Hindlimb muscle (tissue), 1 donor: ENCODE measurements at places on chromosomes 11 and 22.
A peak's percentile ranks its signal among the peaks of the same experiment; 100 is the strongest.

GRCh38 chr11:131499199-131499598 lies 128.8 kb downstream of the NTM start:
- DNase-seq: no peak

GRCh38 chr22:50105208-50106100 lies 15.6 kb downstream of the MOV10L1 start:
- peak; percentile 63 for DNase-seq

- no peak for DNase-seq
These were observed 517.6 kb upstream of the CCDC179 start for GRCh38 chr11:23377909-23378308.

GRCh38 chr11:86043765-86044503 lies 24.9 kb downstream of the PICALM start:
- DNase-seq: no peak

- no peak for DNase-seq
These were observed 11.5 kb downstream of the VSTM5 start for GRCh38 chr11:93838967-93839366.

GRCh38 chr11:82718307-82718706 lies 15.4 kb downstream of the FAM181B start:
- DNase-seq: peak; percentile 44

GRCh38 chr22:42303396-42304323 lies 33.2 kb upstream of the TCF20 start:
- no peak for DNase-seq

- no peak for DNase-seq
These were observed 8.1 kb downstream of the PC start for GRCh38 chr11:66950112-66950535.

GRCh38 chr11:27239305-27239942 lies 123.6 kb downstream of the CCDC34 start:
- DNase-seq: peak; percentile 72

- DNase-seq: no peak
These were observed 43.4 kb downstream of the BCR start for GRCh38 chr22:23223569-23224317.

DNA sequence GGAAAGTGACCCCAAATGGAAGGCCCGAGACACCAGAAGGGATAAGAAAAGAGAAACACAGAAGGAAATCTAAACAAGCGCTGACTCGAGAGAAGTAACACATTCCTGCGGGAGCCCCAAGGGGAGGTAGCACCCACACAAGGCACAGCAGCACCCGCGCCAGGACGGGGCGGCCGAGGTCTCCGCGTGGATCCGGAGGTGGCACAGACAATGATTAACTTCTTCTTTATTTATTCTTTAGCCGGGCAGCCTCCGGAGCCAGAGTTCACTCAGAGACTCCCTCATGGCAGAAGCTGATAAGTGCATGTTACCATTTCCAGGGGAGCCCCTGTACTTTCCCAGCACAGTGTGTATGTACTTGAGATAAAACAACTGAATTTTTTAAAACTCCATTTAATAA lies 5.1 kb downstream of the TOLLIP start:
- no peak for DNase-seq

DNA sequence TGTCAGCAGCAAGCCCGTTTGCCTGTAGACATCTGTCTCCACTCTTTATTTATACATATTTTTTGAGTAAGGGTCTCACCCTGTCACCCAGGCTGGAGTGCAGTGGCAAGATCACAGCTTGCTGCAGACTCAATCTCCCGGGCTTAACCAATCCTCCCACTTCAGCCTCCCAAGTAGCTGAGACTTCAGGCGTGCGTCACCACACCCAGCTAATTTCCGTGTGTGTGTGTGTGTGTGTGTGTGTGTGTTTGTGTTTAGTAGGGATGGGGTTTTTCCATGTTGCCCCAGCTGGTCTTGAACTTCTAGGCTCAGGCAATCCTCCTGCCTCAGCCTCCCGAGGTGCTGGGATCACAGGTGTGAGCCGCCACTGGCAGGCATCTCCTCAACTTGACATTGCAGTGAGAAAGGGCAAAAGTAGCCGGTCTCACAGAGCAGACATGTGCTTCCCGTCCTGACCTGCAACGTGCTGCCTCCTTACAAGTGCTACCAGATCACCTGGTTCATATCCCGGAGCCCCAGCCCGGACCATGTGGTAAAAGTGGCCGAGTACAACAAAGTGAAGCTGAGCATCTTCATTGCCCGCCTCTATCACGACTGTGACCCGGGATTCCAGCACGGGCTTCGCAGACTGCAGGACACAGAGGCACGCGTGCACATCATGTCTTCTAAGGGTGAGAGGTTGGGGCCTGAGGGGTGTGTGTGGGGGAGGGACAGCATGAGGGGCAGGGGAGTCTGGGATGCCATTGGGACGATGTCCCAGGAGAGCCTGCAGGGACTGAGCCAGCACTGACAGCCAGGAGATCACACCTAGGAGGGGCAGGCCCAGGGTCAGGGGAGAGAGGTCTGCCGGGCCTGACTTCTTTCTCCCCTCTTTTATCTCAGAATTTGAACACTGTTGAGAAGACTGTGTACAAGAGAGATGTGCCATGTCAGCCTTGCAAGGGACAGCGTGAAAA lies 5.6 kb upstream of the APOBEC3H start:
- DNase-seq: no peak

DNA sequence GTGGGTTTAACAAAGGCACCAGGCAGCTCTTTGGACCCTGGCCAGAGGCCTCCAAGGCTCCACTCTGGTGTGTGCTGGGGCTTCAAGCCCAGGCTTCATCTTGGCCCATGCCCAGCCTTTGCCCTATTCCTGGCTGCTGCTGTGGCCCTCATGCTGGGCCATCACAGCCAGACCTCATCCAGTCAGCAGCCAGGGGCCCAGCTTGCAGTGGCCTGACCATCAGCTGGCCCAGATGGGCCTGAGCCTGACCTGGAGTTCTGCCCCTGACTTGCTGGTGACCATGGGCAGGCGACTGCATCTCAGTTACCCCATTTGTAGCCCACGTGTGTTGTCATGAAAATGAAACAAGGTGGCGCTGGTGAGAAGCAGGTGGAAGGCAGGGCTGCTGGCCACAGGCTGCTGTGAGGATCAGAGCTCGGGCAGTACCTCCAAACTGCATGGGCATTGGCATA lies 76.1 kb downstream of the MED15 start:
- no peak for DNase-seq

DNA sequence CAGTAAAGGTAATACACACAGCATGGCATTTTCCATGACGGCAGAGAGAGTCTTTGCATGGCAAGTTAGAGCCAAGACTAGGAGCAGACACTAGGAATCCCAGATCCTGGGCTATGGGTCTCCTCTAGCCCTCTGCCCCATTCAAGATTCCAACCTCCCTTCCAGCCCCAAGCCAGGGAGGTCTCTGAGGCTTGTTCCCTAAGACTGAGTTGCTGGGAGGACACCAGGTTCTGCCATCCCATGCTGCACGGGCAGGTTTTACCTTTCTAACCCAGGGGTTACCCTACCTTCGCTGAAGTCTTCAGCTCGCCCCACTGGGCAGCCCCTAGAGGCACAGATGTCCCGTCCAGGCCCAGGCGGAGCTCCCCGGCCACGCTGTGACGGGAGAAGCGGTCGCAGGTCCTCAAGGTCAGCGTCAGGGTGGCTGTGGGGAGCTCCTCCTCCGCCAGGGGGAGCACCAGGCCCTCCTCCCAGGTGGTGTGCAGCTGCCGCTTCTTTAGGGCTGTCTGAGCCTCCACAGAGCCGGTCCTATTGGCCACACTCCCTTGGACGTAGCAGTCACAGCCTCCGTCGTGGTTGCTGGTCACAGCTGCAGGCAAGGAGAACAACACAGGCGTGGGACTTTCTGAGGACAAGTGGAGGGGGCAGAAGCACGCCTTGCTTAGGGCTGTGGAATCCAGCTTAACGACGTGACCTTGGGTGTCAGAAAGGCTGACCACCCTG lies 33.8 kb downstream of the SYT13 start:
- DNase-seq: no peak

DNA sequence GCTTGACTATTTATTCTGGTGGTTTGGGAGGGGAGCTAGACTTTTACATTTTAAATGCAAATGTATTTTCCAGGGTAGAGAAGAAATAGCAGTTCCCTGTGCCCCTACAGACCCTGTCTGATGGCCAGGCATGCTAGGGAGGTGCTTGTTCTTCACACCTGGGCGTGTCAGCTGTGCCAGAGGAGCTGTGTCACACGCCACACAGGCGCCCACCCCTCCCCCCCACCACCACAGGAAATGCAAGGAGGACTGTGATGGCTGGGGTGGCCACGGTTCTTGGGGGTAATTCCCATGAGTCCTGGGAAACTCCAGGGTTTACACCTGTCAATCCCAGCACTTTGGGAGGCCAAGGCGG lies 82.2 kb downstream of the FLI1 start:
- no peak for DNase-seq

GRCh38 chr11:130442737-130443136 lies 5.7 kb upstream of the ADAMTS15 start:
- DNase-seq: peak; percentile 77

GRCh38 chr11:12403997-12404350 lies 26.6 kb downstream of the PARVA start:
- no peak for DNase-seq

DNA sequence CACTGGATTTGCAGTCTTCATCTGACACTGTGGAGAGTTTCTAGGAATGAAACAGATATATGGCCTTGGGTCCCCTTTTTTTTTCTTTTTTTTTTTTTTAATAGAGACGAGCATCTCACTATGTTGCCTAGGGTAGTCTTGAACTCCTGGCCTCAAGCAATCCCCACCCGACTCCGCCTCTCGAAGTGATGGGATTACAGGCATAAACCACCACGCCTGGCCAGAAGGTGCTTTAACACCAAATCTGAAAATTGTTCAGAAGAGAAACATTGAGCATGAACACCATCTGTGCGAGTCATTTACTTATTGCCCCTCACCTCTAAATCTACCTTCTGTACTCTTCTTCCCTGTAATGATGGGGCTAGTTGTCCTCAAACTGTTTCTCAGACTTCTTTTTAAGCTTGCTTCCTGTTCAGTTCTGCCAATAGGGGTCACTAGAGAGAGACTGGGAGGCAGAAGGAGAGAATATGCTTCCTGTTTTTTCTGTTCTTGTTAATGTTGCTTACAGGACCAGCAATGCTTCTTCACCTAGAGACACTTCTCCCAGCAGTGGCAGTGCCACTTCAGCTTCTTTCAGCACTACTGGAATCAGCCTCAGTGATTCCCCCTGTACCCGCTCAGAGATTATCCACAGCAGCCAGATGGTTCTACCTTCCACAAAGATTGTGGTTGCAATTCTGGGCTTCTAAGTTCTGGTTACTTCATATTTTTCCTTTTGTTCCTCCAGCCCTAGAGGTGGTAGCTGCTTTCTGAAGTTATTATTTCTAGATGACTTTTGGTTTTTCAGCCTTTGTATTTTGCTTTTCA lies 20.8 kb upstream of the ZBED5 start:
- no peak for DNase-seq

DNA sequence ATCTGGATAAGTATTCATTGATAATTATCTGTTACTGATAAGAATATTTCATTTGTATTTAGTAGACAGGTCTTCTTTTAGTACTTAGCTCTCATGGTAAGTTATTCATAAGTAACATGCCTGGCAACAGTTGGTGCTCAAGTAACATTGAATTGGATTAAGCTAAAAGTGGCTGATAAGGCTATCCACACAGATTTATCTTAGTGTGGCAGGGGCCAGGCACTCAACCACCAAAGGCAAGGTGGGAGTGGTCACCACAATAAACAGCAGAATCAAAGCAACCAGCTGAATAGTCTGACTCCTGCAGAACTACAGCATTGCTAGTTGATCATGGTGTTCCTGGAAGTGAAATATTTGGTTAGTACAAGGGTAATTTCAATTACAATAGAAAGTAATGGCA lies 33.0 kb upstream of the NARS2 start:
- no peak for DNase-seq

GRCh38 chr22:46596819-46597218 lies 23.4 kb upstream of the GRAMD4 start:
- no peak for DNase-seq

DNA sequence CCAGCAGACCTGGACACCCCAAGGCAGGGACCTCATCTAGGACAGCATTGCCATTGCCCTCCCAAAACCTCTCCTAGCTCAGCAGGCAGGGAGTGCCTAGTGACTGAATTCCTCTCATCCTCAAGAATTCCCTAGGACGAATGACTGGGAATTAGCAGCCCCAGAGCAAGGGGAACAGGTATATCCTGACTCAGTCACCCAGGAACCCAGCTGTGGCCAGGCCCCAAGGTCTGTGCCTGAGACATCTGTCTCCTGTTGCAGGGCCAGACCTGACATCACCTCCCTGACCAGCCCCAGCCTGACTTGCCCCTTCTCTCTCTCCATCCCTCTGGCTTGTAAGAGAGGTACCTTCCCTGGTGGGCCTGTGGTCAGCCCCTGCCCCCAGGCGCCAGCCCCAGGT lies 39.0 kb upstream of the SUSD2 start:
- DNase-seq: no peak

DNA sequence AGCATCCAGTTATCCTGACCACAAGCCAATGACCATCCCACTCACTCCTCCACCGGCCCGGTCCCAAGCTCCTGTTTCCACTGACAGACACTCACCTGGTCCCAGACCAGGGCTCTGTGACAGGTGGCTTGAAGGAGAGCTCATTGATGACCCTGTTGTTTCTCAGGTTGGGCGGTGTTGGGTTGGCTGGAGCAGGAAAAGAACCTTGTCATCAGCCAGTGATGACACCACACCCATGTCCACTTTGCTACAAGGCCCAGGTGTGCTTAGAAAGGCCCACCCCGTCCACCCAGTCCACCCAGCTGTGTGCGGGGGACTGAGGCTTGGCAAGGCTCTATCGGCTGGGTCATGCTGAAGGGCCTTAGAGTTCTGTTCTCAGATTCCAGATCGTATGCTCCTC lies 42.9 kb downstream of the GAB4 start:
- no peak for DNase-seq

GRCh38 chr11:74307434-74307833 lies 4.0 kb downstream of the P4HA3 start:
- DNase-seq: peak; percentile 32

DNA sequence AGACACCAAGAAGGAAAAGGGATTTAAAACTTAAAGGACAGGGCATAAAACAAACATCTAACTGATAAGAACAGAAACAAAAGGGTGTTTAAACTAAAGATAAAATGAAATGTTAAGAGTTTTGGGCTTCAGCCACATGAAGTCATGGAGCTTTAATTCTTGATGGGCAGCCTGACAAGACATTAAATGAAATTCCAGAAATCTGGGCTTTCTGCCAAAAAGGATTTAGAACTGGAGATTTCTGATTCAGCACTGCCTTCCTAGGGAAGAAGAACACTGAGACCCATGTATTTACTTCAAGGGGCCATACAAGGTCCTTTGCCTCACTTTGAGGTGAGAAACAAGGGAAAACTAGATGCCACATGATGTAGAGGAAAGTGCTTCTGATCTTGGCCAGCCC lies 355.9 kb upstream of the RAG2 start:
- DNase-seq: peak; percentile 26
